ENCODE measurements at places on chromosomes 4 and X.

DNA sequence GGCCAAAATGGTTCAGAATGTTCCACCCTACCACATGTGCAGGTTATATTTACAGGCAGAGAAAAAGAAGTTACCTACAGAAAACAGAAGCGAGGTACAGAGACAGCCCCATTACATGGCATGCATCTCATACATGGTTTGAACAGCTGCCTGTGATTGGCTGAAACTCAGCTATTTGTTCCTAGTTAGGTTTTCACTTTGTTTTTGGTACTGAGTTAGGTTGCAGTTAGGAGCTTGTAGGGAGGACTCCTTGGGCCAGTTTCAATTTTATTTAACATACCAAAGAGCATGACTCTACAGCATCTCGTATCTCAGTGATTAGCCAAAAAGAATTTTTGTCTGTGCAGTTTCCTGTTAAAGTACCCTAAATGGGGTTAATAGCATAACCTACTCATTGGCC, 392.0 kb downstream of the MAPK10 start:
- DNase-seq, result no peak

DNA sequence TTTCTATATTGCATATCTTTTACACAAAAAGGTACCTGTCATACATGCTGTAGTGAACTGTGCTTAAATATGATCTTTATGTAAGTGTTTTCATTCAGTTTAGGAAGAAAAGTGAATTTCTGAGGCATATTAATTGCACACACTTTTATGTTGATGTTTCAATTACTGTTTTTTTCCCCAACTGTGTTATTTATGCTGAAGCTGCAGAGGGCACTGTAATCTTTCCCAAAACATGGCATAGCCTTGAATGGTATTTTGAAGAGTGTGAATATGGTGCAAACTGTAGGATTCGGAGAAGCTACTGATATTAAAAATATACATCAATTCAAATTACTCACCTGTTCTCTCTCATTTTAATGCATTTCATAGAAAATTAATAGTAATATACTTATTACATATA, 6.0 kb upstream of the CENPE start:
- DNase-seq, result no peak

DNA sequence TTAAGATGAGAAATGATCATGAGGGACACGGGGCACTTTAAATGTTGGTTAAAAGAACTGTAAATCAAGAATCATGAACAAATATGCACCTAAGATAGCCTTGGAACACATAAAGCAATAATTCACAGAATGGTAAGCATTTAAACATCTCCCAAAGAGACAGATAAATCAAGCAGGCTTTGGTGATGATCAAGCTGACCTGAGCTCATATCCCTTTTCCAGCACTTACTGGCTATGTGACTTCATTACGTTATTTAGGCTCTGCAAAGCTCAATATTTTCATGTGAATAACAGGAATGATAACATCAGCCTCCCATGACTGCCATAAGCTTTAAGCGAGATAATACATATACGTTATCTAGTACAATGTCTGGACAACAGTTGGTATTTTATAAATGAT, 54.9 kb downstream of the CHRNA9 start:
- DNase-seq, result no peak

DNA sequence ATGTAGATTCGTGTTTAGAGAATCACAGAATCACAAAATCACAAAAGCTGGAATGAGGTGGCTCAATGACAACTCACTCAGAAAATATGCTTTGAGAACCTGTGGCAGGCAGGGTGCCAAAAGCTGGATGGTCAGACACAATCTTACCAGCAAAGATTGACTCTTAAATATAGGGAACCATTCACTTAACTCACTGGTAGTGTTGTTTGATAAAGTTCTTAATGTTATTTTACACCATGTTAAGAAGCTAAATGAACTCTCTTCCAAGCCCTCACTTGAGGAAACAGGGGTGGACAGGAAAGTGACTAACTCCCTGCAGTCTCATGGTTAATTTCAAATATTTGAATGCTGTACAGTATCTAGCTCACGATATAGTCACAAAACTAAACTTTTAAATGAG, 5.7 kb upstream of the SCOC start:
- DNase-seq, result no peak

DNA sequence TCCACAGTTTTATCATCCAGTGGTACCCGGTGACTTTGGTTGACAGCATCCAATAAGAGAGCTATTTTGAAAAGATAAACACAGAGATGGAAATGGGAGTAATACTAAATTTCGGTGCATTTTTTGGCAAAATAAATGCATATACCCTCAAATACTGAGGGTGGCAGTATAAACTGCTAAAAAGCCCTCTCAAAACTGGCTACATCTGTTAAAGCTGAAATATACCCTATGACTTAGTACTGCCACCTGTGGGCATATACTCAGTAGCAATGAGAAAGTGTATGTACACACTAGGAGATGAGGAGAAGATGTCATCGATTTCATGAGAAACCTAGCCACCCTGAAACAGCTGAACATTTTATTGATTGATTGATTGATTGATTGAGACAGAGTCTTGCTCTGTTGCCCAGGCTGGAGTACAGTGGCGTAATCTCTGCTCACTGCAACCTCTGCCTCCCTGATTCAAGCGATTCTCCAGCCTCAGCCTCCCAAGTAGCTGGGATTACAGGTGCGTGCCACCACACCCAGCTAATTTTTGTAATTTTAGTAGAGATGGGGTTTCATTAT, 12.2 kb upstream of the TMEM128 start:
- DNase-seq, result no peak

- DNase-seq, result no peak
Observed at GRCh38 chrX:115017455-115017854, at the start of gene IL13RA2. Gene IL13RA2, minus strand, starts transcription at chrX:115017616. Its CDS starts 347 bp downstream, at chrX:115017269.

DNA sequence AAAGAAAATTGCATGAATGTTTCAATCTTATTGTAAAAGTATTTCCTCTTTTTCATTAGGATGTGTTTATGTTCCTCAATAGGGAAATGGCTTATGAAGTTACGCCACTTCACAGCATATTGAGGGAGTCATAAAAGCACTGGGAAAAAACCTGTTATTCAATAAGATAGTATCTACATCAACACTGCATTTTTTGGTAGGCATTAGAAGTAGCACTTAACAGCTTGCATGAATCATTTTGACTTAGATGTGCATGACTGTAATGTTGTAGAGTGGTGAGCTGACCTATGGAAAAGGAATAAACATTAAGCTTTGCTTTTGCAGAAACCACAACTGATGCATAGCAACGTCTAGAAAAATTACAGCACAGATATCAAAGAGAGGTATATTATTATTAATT, 111.2 kb upstream of the GRXCR1 start:
- DNase-seq, result no peak

- peak; percentile 9 for DNase-seq
Observed at GRCh38 chrX:51155157-51155556, 177.5 kb upstream of the NUDT10 start.

- DNase-seq, result no peak
Observed at GRCh38 chr4:84378356-84378755, 120.7 kb downstream of the NKX6-1 start.

- DNase-seq, result no peak
Observed at GRCh38 chr4:180578175-180578574, 1665.0 kb upstream of the TENM3 start.

- DNase-seq, result no peak
Observed at GRCh38 chr4:83189631-83190136, 75.2 kb upstream of the PLAC8 start.

GRCh38 chr4:168654104-168654847, 157.4 kb downstream of the PALLD start:
- DNase-seq, result no peak

- DNase-seq, result no peak
Observed at GRCh38 chr4:188175288-188175687, 36.0 kb downstream of the TRIML1 start.

- peak; percentile 55 for DNase-seq
Observed at GRCh38 chrX:74293343-74293946, 10.5 kb upstream of the ZCCHC13 start.

DNA sequence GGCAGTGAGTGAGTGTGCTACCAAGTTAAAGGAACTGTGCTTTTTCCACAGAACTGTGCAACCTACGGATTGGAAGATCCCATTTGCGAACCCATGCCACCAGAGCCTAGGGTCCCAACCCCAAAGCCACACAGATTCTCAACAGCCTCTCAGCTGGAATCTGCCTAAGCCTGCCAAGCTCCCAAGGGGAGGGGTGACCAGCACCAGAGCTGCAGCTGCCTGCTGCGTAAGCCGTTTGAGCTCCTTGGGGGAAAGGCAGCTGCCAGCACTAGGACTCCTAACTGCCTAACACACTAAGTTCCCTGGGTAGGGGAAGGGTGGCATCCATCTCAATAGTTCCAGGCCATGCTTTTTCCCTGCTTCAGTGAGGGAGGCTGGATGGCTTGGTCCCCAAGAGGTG, 738.1 kb upstream of the PRKX start:
- DNase-seq, result no peak

DNA sequence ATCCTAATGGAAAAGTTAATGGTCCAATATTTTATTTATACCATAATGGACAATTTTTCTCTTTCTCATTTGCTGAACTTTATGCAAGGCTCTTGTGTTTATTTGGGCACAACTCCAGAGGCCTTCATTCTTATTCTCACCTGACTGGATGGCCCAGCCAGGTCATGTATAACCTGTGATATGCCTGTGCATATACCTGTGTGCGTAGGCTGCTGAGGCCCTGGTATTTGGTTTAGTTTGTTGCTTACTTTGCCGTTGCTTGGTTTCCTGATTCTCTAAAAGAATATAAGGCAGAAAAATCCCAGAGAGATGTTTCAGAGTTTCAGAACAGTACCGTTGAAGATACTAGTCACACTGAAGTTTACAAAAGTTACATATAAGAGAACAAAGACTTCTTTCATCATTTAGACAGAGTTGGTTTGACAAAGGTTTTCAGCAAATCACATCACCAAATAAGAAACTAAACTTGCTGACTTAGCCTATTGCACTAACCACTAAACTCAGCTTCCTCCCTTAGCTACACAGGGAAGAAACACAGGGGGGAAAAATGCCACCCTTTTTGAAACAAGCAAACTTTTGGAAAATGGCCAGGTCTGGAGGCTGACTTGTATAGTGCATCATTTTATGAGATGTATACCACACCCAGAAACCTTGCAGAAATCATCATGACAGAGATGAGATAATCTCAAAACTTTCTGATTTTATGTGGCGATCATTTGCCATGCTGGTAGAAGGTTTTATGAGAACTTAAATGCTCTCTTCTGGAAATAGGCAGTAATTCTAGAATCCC, 248.5 kb downstream of the GRIA3 start:
- DNase-seq, result no peak

DNA sequence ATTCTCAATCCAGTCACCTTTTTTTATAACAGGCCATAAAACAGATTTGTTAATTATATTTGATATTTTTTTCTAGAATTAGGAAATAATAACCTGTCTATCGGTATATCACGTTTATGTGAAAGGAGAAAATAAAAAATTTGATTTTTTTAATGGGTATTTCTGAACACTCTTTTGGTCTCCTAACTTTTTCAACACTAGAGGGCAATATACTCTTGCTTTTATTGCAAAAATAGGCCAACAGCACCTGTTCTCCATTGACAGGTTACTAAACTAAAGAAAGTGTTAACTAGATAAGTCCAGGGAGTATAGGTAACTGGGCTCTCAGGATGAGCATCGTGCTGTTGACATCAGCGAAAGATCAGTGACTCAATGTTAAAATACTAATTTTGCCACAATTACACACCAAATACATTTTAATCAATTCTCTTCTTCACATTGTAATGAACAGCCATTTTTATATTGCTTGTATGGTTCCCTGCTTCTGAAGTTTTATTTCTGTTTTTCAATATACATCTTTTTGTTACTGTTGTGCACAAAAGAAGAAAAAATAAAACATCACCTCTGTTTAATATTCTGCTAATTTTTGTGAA, 22.8 kb downstream of the NDST4 start:
- DNase-seq, result no peak

GRCh38 chr4:116537828-116538227, 547.5 kb downstream of the TRAM1L1 start:
- no peak for DNase-seq

DNA sequence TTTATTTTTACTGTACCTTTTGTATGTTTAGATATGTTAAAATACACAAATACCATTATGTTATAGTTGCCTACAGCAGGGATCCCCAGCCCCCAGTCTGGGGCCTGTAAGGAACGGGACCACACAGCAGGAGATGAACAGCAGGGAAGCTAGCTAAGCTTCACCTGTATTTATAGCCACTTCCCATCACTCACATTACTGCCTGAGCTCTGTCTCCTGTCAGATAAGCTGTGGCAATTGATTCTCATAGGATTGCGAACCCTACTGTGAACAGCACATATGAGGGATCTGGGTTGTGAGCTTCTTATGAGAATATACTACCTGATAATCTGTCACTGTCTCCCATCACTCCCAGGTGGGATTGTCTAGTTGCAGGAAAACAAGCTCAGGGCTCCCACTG, 73.9 kb downstream of the BMPR1B start:
- no peak for DNase-seq
